Kasumi-1 (cell line): ENCODE measurements at places on chromosomes 4 and X.

GRCh38 chr4:139933541-139933940 lies 220.4 kb downstream of the MAML3 start:
- DNase-seq: no peak

- DNase-seq: peak; percentile 54
Observed at GRCh38 chrX:118974088-118974907, at the start of gene LONRF3. Gene LONRF3, plus strand, starts transcription at chrX:118974618. Its CDS starts 163 bp downstream, at chrX:118974781.

GRCh38 chrX:8632924-8633323 lies 99.0 kb downstream of the ANOS1 start:
- DNase-seq: no peak

GRCh38 chrX:150542846-150543229 lies 25.6 kb upstream of the MTM1 start:
- DNase-seq: no peak
